Cerebellar cortex (tissue), 1 donor: ENCODE measurements at places on chromosomes 2 and 18.

DNA sequence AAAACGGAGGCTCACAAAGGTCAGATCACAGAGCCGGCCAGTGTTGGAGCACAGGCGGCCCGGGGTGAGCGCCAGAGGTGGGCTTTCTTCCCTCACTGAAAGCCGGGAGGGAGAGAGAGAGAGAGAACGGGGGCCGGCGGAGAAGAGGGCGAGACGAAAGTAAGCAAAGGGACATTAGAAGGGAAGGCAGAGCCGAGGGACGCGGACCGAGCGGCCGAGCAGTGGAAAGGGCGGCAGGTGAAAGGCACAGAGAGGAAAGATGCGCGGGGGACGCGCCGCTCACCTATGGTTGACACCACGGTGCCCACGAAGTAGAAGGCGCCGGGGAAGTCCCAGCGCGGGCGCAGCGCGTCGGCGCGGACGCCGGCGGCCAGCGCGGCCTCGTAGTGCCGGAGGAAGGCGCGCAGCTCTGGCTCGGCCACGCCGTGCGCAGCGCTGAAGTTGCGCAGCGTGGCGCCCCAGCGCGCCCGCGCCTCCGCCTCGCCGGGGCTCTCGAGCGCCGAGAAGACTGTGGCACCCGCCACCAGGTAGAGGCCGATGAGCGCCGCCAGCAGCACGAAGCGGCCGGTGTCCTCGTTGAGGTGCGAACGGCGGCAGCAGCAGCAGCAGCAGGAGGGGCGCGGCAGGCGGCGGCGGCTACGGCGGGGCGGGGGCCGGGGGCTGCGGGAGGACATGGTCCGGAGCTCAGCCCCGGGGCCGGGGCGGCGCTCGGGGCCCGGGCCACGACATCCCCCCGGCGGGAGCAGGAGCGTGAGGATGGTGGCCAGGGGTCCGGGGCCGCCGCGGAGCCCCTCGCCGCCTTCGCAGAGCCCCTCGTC lies 166.9 kb downstream of the MSH2 start:
- DNase-seq, result peak; percentile 34

DNA sequence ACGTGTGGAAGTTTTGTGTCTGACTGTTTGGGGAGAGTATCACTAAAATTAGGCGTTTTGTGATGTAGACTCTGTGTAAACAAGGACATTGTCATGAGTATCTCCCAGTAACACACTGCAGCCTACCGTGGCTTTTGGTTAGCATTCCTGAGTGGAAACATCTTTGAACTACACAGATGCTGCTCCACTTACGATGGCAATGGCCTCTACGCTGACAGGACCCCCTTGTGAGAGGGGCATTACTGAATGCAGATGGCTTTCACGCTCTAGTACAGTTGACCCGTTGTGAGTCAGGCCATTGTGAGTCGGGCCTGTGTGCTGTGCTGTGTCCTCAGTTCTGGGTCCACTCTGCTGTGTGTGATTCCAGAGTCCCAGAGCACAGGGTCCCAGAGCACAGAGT lies 34.4 kb upstream of the ADNP2 start:
- DNase-seq, result no peak

GRCh38 chr2:237790353-237790752 lies 8.2 kb upstream of the RBM44 start:
- no peak for DNase-seq

DNA sequence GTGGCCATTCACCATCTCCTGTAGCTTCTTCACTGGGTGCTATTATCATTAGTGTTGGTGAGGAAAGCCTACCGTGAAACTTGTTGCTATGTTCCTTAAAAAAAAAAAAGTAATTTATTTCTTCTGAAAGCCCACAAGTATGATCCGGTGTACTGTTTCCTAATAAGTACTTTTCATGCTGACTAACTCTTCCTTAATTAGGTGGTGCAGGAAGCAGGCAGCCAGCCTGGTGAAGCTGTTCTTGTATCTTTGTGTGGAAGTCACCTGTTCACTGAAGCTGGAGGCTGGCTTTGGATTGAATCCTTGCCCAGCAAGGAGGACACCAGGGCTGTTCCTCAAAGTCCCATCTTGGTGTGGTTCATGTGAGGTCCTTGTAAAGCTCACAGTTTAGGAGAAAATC lies 321.7 kb upstream of the THSD7B start:
- no peak for DNase-seq

DNA sequence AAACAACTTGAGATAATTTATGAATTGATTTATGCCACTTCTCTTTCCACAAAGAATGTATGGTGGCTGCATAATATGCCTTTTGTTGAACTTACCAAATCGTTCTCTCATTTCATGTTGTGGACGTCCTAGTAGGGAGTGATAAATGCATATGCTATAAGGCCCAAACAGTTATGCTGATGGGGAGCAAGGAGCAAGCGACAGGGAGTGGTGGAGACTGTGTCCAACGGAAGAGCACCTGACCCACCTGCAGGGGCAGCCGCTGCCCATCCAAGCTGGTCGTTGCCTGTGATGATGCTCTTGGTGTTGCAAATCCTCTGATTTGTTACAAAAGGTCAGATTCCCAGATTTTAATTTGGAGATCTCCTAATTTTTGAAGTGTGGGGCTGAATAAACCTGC lies 31.0 kb upstream of the MGAT4A start:
- no peak for DNase-seq

GRCh38 chr18:73621091-73621490 lies 526.5 kb downstream of the FBXO15 start:
- DNase-seq, result no peak

GRCh38 chr2:62669180-62669579 lies 36.3 kb upstream of the EHBP1 start:
- no peak for DNase-seq

GRCh38 chr2:26974352-26974751 lies 3.9 kb downstream of the MAPRE3 start:
- DNase-seq, result no peak

GRCh38 chr2:205836477-205837221 lies 154.3 kb downstream of the NRP2 start:
- DNase-seq, result no peak

DNA sequence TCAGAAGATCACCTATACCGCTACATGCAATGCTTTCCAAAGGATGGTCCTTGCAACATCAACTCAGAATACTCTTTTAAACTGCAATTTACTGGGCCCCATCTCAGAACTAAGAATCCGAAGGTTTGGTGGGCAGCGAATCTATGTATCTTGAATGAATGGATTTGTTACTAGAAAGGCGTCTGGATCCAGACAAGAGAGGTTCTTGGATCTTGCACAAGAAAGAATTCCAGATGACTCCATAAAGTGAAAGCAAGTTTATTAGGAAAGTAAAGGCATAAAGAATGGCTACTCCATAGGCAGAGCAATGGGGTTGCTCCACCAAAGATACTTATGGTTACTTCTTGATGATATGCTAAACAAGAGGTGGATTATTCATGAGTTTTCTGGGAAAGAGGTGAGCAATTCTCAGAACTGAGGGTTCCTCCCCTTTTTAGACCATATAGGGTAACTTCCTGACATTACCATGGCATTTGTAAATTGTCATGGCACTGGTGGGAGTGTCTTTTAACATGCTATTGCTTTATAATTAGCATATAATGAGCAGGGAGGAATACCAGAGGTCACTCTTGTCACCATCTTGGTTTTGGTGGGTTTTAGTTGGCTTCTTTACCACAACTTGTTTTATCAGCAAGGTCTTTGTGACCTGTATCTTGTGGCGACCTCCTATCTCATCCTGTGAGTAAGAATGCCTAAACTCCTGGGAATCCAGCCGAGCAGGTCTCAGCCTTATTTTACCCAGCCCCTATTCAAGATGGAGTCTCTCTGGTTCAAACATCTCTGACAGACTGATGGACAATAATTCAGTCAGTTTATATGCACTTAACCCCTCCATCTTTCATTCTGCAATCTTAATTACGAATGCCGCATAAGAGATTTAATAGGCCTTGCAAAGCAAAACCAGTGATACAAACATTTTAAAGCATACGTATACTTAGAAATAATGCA lies 7.5 kb upstream of the RMDN2 start:
- DNase-seq, result no peak

GRCh38 chr2:72892506-72893173 lies 5.4 kb downstream of the SPR start:
- peak; percentile 75 for DNase-seq

DNA sequence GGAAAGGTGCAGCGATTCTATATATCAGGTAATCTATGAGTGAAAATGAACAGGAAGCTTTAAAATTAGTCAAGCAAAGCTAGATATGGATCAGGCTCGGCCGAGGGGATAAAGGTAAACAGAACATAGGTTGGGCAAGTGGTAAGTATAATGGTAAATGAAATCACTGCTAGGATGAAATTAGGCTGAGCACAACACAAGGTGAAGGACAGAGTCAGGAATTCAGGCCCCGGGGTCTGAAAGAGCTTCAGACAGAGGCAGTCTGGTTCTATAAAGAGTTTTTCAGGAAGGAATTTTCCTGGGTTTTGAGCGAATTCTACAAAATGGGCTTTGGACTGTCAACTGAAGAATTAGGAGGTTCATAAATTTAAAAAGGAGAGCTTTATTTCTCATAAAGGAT lies 513.2 kb upstream of the CDH2 start:
- no peak for DNase-seq

- no peak for DNase-seq
Observed at GRCh38 chr18:59706499-59706898, 9.3 kb upstream of the CCBE1 start.

DNA sequence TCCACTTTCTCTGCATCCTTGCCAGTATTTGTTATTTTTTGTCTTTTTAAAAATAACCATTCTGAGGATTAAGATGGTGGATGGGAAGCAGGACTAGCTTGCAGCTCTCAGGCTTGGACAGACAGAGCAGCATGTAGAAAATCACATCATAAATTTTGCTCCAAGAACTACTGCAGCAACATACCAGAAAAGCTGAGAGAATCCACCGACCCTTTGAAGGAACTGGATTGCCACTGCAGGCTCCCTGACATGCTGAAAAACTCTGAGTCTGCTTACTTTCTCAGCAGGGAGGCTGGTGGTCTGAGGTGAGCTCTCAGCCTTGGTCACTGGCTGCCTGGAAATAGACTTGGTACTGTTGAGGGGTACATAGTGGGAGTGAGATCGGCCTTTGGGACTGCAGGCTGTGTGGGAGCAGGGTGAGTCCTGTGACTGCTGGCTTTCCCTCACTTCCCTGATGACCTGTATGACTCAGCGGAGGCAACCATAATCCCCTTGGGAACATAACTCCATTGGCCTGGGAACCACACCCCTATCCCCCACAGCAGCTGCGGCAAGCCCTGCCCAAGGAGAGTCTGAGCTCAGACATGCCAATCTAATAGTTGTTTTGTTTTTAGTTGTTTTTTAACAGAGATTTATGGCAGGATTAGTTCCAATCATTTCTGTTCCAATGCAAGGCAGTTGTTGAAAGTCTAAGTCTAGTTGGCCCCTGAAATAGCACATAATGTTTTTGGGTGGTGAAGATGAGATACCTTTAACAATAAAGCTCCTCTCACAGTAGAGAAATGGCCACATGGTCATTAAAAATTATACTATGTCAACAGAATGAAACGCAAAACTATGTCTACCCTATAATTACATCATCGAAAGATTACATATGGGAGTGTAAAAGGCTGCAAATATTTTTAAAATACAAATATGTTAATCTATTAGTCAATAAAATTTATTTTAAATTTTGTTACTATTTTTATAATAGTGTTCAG lies 414.2 kb upstream of the CHAC2 start:
- no peak for DNase-seq

DNA sequence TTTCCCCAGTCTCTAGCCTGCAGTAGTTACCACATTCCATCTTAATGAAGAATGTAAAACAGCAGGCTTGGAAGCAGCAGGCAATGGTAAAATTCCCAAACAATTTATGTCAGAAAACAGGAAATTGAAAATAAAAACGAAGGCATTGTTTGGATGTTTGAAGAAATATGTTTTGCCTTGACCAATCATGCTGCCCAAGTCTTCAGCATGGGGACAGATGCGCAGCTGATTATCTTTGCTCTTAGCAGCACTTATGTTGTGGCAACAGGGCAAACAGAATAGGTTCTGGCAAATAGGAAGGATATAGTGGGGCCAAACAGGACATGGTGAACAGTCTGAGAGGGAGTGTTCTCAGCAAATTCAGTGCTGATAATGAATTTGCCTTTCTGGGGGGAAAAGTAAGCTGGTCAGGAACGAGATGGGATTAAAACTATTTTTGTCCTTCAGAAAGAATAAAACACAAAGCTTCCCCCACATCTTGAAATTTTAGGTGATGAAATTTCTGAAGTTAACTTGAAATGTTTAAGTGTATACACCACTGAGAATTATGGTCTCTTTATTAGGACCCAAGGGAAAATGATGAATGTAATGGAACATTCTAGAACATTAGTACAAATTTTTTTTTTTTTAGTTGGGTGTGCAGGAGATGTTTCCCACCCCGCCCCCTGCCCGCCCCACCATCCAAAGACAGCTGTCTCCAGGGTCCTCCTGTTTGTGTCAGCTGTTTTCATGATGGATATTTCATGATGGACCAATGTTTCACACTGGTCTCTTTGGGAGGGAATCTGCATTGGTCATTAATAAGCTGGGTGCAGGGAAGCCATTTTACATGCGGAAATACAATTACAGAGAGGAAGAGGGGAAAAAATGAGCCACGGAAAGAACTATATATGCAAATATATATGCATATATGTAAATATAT lies 239.5 kb upstream of the REV1 start:
- peak; percentile 28 for DNase-seq

DNA sequence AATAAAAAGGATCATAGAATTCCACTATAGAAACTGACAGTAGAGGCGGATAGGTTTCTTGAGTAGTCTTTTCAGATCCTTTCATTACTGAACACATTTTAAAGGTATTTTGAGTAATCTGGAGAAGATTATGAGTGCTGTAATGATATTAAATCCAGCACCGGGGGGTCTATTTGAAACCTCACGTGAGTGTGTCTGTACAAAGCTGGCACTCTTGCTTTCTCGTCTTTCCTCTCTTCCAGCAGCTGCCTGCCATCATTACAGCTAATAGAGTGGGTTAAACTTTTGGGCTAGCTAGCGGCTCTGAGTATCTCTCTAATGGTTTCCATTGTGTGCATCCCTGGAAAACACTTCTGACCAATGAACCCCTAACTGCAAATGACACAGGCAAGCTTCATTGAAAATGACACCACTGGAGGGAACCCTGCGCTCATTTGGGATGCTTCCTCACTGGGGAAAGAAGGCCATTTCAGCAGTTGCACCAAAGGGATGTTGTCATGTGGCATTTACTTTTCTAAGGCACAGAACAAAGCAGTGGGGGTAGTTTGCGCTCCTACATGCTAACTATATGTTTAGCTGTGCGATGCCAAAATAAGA lies 101.0 kb downstream of the HRH4 start:
- DNase-seq, result peak; percentile 84

GRCh38 chr2:118118479-118118878 lies 30.2 kb downstream of the INSIG2 start:
- DNase-seq, result no peak

- DNase-seq, result peak; percentile 76
Observed at GRCh38 chr2:207847807-207848544, 78.3 kb upstream of the FZD5 start.

GRCh38 chr2:29343830-29344229 lies 228.6 kb downstream of the CLIP4 start:
- no peak for DNase-seq
